SHP77 (cell line): ENCODE measurements at places on chromosomes 2 and 18.

DNA sequence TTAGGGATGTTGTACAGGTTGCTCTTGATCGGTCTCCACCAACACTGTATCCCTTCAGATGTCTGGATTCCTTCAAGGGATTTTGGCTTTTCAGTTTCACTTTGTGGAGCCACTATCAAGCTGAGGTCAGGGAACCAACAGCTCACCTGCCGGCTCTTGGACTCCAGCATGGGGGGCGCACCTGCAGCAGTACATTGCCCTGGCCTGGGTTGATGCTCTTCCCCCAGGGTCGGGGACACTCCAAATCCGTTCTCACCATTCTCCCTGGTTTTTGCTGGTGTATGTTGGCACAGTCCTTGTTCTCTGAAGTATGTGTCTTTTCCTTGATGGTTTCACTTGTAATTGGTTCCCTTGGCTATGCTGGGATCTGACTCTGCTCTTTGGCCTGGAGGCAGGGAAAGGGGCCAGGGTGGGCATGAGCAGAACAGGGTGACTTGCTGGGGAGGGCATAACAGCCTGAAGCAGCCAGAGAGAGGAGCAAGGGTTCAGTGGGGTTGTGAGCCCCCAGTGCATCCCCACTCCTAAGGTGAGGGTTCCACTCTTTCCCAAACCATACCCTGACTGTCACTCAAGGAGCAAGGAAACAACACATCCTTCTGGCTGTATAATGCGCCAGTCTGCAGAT is 5.1 kb downstream of the ARHGEF4 start:
- DNase-seq = no peak

DNA sequence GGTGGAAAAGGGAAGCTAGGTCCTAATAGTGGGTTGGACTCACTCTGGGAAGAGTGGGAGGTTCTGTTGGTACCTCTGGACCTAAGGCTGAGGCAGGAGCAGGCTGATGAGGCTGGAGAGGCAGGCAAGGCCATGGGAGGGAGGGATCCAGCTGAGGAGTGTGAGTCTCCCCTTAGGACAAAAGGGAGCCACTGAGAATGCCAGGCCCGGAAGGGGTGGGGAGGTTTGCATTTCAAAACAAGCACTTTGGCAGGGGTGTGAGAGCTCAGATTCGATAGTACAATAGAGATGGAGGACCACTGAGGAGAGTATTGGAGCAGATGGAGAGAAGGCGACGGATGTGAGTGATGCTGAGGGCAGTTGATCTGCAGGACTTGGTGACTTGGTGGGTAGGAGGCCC is 132.1 kb upstream of the CAPN13 start:
- no peak for DNase-seq

GRCh38 chr2:100998235-100998573 is 3.9 kb upstream of the RPL31 start:
- DNase-seq = no peak

- no peak for DNase-seq
Measured at GRCh38 chr2:213221957-213222356, 62.3 kb upstream of the SPAG16 start.

- DNase-seq = no peak
Measured at GRCh38 chr2:237892478-237892877, 33.1 kb downstream of the RAMP1 start.

GRCh38 chr2:229223107-229223506 is 48.0 kb downstream of the PID1 start:
- DNase-seq = no peak

- peak; percentile 62 for DNase-seq
Measured at GRCh38 chr2:113240150-113240914, 38.4 kb downstream of the PAX8 start.

DNA sequence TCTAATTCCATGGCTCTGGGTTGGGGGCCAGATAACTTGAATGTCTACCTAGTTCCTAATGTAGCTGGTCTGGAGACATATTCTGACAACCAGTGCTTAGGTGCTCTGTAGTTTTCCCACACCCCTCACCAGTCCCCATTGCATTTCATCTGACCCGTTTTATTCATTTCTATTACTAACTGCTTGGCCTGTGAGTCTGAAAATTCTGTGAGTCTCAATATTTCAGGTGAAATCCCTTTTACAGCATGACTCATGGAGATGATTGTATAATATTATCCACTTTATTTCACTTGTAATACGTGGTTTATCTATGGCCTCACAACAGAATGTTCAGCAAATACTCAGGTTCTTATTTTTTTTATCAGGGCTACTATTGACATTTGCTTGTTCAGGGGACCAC is 103.7 kb upstream of the UGP2 start:
- DNase-seq = no peak

DNA sequence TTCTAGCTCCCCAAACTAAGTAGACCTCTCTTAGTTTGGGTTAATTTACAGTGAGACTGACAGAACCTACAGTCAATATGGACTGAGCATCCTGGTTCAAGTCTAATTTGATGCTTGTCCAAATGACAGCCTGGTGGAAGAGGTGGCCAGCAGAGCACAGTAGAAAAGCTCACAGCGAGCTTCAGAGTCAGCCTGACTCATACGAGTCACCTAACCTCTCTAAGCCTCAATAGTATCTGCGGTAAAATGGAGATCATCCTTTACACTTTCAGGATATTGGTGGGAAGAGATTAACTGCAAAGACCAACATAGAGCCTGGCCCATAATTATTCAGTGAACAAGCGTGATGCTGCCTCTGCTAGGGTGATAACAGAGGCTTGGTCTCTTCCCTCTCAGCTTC is 54.5 kb downstream of the DOCK10 start:
- no peak for DNase-seq

GRCh38 chr2:85936421-85937068 is 47.8 kb upstream of the ST3GAL5 start:
- no peak for DNase-seq

- DNase-seq = no peak
Measured at GRCh38 chr2:232979871-232980461, 33.1 kb downstream of the NGEF start.

- DNase-seq = peak; percentile 12
Measured at GRCh38 chr2:45167920-45168629, 158.8 kb upstream of the SIX2 start.

- no peak for DNase-seq
Measured at GRCh38 chr2:222518570-222519381, 94.4 kb downstream of the SGPP2 start.

GRCh38 chr2:163471947-163472346 is 263.9 kb downstream of the FIGN start:
- DNase-seq = no peak

GRCh38 chr2:24766609-24767008 is 26.6 kb downstream of the PTRHD1 start:
- no peak for DNase-seq

- DNase-seq = no peak
Measured at GRCh38 chr18:8261651-8262091, 347.6 kb upstream of the RAB12 start.

GRCh38 chr2:74292751-74293150 is 50.5 kb downstream of the SLC4A5 start:
- no peak for DNase-seq

DNA sequence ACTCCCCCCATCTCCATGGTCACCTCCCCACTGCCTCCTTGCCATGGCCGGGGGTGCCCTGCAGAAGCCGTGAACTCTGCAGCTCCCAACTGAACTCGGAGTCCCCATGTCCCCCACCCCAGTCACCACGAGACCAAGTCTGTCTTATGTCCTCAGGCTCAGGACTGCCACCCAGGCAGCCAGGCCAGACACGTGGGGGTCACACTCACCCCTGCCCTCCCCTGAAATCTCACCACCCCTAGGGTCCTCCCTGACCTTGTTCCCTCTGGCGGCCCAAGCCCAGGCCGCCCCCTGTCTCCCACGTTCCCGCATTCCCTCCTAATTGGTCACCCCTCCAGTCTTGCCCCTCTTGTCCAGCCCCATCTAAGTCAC is 11.0 kb downstream of the AQP12A start:
- no peak for DNase-seq

- DNase-seq = no peak
Measured at GRCh38 chr2:177273408-177273807, 8.9 kb upstream of the NFE2L2 start.

- DNase-seq = no peak
Measured at GRCh38 chr2:48092846-48093803, 186.8 kb upstream of the FBXO11 start.

DNA sequence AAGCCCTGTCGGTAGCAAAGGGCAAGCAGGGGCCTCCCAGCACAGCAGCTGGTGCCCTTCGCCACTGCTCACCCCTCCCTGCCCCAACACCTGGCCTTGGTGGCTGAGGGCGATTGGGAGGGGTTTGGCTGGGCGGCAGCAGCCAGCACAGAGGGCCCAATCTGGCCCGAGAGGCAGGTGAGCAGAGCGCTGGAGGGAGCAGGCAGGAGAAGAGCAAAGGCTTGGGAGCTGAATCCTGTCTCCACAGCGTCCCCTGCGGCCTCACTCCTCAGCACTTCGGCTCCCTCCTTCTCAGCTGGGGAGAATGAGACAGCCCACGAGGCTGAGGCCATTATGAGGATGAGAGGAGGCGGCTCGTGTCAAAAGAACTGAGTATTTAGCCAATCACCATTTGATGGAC is 74.9 kb upstream of the TAF1B start:
- peak; percentile 94 for DNase-seq

DNA sequence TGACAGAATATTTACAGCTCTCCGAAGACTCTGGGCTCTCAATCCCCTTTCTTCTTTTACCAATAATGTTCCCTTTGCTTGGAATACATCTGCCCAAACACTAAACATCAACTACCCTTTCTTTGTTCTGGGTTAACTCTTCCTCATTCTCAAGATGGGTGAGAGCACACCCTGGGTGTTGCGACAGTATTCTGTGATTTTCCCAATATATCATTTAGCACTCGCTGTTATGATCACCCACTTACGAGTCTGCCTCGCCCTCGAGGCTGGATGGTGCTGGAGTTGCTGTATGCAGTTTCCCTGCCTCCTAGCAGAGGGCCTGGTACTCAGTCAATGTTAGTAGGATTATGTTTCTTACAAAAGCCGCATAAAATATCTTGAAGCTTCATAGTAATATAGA is 93.2 kb downstream of the SOCS6 start:
- no peak for DNase-seq

- peak; percentile 46 for DNase-seq
Measured at GRCh38 chr18:29003194-29003593, 826.3 kb upstream of the CDH2 start.

GRCh38 chr2:33134086-33134771 is 187.5 kb downstream of the LTBP1 start:
- DNase-seq = peak; percentile 33

GRCh38 chr18:21632393-21632792 is 20.3 kb downstream of the SNRPD1 start:
- no peak for DNase-seq

- peak; percentile 46 for DNase-seq
Measured at GRCh38 chr2:134460583-134460998, 206.7 kb downstream of the MGAT5 start.

DNA sequence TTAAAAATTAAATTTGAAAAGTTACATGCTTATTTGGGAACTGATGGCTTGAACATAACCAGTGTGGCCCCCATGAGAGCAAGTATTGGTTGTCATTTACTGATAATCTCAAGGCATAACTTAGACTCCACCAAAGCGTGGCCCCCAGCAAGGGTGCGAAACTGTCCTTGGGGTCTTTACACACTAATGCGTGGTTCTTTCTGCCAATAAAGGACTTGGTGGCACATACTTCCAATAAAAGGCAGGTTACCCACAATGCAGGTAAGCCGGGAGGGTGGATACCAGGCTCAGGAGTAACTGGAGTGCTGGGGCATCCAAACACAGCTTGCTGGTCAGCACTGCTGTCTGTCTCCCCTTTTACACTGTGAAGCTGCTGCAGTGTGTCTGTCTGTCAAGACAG is 278.2 kb upstream of the NCKAP5 start:
- no peak for DNase-seq

- no peak for DNase-seq
Measured at GRCh38 chr18:58337686-58338085, 291.2 kb downstream of the ALPK2 start.

- DNase-seq = no peak
Measured at GRCh38 chr2:207939342-207940108, 85.8 kb downstream of the PLEKHM3 start.

GRCh38 chr2:72104821-72105588 is 42.7 kb downstream of the CYP26B1 start:
- peak; percentile 59 for DNase-seq

DNA sequence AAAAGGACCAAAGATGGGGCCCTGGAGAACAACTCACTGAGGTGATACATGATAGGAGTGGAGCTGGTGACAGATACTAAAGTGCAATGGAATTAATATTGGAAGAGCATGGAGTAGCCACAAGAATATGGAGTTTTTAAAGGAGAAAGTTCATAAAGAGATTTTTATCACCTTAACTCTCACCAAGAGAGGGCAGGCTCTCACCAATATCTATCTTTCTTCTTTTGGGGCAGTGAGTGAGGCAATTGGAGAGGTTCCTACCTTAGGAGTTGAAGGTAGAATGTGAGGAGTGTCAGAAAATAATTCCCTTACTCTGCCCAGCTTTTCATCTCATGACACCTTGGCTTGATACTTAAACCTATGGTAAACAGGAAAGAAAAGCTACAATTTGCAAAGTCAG is 233.7 kb upstream of the CWC22 start:
- DNase-seq = no peak

DNA sequence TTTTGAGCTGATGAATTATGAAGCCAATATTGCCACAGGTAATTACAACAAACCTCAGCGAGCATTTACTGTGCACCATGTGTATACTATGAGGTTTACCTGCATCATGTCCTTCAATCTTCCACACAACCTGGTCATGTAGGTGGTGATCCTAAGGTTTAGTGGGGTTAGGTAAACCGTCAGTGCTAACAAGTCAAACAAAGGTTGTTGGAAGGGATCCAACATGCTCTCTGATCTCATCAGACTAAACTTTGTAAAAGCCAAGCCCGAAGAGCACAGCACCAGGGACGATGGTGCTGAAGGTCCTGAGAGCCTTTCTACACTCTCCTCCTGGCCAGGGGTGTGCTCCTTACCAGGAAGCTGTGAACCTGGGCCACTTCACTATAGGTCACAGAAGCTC is 29.4 kb downstream of the SH3YL1 start:
- DNase-seq = no peak

GRCh38 chr2:121075641-121076497 is 209.1 kb downstream of the TFCP2L1 start:
- no peak for DNase-seq

DNA sequence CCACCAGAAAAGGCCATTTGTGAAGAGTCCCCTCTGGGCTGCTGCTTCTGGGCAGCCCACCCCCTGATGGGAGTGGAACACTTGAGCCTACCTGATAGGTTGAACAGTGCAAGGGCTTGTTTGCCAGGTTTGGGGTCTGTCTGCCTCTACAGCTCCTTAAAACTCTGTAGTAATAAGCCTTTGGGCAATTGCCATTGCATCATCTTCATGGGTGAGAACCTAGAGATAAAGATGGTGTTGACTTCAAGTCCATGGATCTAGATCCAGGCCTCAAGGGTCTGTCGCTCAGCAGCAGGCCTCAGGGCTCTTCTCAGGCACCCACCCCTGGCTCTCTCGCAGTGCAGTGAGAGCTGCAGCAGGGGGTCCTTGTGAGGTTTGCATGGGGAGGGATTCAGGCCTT is 47.1 kb upstream of the MCFD2 start:
- no peak for DNase-seq

GRCh38 chr2:101195871-101196661 is 44.9 kb upstream of the TBC1D8 start:
- DNase-seq = no peak

- DNase-seq = peak; percentile 78
Measured at GRCh38 chr2:178404368-178404767, 46.6 kb downstream of the PRKRA start.
